ENCODE measurements at places on chromosomes 2 and 18.

- no peaks in the 10 kb centered on the region for H3K36me3 ChIP-seq
- H3K4me3 ChIP-seq: no peak overlapping the region
- no peaks in the 10 kb centered on the region for H3K27me3 ChIP-seq
- H3K4me1 ChIP-seq: peaks cover 72% of the 10 kb centered on the region
Observed at GRCh38 chr2:161131804-161132203, 28.4 kb upstream of the TANK start.

GRCh38 chr2:200703127-200703925 lies 108.4 kb upstream of the BZW1 start:
- H3K4me3 ChIP-seq: no peak overlapping the region
- H3K4me1 ChIP-seq: no peaks in the 10 kb centered on the region
- no peaks in the 10 kb centered on the region for H3K36me3 ChIP-seq
- no peak overlapping the region for H3K27ac ChIP-seq

GRCh38 chr2:25473758-25474340 lies 132.1 kb upstream of the DNMT3A start:
- peak overlapping the region; percentile 80 for H3K27ac ChIP-seq
- H3K4me1 ChIP-seq: peaks cover 23% of the 10 kb centered on the region
- H3K4me3 ChIP-seq: no peak overlapping the region
- H3K27me3 ChIP-seq: no peaks in the 10 kb centered on the region
- peak; percentile 60 for DNase-seq

DNA sequence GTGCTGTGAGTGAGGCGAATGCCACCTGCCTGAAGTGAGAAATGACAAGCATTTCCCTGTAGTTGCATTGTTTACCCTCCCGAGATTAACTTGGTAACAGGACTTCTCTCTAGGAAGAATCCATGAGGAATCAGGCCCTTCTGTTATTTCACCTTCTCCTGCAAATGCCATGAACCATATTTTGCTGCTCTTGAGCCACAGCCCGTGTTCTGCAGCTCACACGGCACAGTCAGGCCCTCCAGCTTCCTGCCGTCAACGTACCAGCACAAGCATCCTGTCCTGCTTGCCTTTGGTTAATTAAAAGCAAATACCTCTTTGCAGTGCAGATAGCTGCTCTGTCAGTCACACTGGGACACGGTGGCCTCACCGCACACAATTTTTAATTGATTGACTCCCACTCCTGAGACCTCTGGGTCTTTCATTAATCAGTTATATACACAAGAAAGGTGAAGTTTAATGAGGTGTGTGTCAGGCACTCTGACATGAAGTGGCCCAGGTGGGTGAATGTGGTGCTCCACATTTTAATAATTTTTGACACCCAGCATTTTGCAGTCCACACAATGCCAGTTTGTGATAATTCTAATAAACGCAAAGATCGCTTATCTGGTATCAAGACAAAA lies 95.3 kb upstream of the ASB18 start:
- no peak overlapping the region for H3K4me3 ChIP-seq
- peak overlapping the region; percentile 23 for H3K27ac ChIP-seq
- H3K36me3 ChIP-seq: peaks cover 8% of the 10 kb centered on the region

DNA sequence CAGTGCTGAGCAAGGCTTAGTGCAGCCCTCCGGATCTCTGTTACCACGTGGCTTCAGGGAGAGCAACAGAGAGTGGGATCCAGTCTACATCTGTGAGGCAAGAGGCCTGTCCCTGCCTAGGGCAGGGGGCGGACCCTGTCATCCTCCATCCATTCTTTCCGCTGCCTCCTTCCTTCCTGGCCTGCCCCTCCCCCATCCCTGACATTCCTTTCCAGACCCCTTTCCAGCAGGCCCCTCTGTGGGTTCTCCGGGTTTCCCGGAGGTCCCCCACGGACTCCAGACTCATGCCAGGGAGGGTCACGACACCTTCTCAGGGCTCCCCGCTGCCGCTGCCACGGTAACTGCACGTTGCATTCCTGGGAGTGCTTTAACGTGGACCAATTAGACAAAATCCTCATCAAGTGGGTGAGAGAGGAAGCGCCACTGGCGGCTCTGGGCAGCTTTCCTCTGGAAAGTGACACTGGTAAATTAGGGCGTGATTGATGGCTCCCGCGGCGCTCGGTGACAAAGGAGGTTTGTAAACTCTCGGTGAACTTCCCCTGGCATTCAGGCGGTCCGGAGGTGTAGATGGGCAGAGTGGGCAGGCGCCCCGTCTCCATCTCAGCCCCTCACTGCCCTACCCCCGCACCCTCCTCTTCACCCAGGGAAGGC lies 11.4 kb downstream of the ATOH8 start:
- peak overlapping the region; percentile 86 for H3K27ac ChIP-seq
- no peaks in the 10 kb centered on the region for H3K36me3 ChIP-seq
- no peaks in the 10 kb centered on the region for H3K27me3 ChIP-seq
- H3K4me3 ChIP-seq: peak overlapping the region; percentile 45

GRCh38 chr2:71550801-71551630 lies 97.7 kb downstream of the DYSF start:
- no peaks in the 10 kb centered on the region for H3K36me3 ChIP-seq
- peaks cover 19% of the 10 kb centered on the region for H3K4me1 ChIP-seq
- H3K27ac ChIP-seq: no peak overlapping the region
- no peak for DNase-seq
- H3K27me3 ChIP-seq: no peaks in the 10 kb centered on the region

DNA sequence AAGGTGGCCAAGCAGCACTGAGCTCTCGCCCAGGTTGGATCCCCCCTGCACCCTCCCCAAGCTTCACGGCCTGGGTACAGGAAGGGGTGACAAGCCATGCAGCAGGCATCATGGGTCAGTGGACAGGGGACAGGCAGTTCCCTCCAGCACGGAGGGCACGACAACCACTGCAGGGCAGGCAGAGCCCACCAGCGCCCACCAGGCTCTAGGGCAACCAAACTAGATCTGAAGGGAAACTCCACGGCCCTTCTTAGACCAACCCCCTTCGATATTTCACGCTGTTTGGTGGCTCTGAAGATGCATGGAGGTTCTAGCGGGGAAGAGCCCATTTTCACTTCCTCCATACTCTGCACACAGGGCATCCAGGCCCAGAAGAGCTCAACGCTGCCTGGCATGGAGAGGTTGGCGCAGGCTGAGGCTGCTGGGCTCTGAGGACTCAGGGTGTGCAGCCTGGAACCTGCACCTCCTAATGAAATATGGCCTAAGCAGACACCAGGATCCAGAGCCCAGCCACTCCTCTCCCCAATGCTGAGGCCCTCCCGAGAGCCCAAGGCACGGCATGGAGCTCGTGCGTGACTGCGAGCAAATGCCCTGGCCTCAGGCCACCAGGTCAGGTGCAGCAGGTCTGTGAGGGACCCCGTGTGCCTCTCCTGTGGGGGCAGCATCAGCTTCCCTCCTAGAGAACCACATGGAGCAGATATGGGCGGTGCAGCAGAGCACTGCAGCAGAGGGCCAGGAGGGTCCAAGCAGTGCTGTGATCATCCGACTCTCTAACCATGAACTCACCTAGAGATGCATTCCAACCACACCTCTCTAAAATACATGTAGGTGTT lies 8.7 kb upstream of the MTERF4 start:
- H3K27ac ChIP-seq: no peak overlapping the region
- H3K36me3 ChIP-seq: no peaks in the 10 kb centered on the region
- H3K27me3 ChIP-seq: no peaks in the 10 kb centered on the region
- H3K4me1 ChIP-seq: no peaks in the 10 kb centered on the region
- H3K4me3 ChIP-seq: no peak overlapping the region

- H3K27me3 ChIP-seq: no peaks in the 10 kb centered on the region
Observed at GRCh38 chr18:36176711-36177110, 10.6 kb upstream of the MOCOS start.

- H3K27ac ChIP-seq: no peak overlapping the region
- no peak for DNase-seq
- H3K4me1 ChIP-seq: no peaks in the 10 kb centered on the region
- H3K36me3 ChIP-seq: no peaks in the 10 kb centered on the region
Observed at GRCh38 chr2:191653667-191654391, 24.1 kb upstream of the NABP1 start.

GRCh38 chr2:182630207-182630606 lies 85.8 kb upstream of the DNAJC10 start:
- H3K27me3 ChIP-seq: peaks cover 4% of the 10 kb centered on the region
- DNase-seq: no peak
- H3K4me3 ChIP-seq: no peak overlapping the region
- no peaks in the 10 kb centered on the region for H3K36me3 ChIP-seq

GRCh38 chr2:31176742-31177141 lies 38.5 kb upstream of the GALNT14 start:
- DNase-seq: no peak
- H3K4me3 ChIP-seq: no peak overlapping the region
- no peaks in the 10 kb centered on the region for H3K36me3 ChIP-seq
- peaks cover 36% of the 10 kb centered on the region for H3K27me3 ChIP-seq
- no peaks in the 10 kb centered on the region for H3K4me1 ChIP-seq

DNA sequence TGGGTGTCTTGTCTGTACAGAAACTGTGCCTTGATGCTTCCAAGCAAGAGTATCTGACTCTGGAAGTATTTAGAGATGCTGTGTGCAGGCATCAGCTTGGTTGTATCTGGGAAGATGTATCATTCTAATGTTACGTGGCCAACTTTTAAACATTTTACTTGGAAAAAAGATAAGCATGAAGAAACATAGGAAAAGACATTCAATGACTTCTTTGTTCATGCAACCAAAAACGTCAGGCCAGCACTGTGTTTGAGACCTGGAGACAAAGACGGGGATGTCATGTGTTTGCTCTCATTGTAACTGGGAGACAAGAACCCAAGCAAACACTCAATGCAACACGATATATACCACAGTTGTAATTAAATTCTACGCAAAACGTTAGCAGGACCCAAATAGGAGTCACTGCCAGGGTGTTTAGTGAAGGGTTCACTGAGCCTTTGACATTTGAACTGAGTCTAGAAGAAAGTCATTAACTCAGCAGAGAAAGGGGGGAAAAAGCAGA lies 8.9 kb upstream of the SESTD1 start:
- H3K27ac ChIP-seq: no peak overlapping the region
- no peaks in the 10 kb centered on the region for H3K4me1 ChIP-seq
- H3K36me3 ChIP-seq: no peaks in the 10 kb centered on the region
- no peak overlapping the region for H3K4me3 ChIP-seq

GRCh38 chr18:42765302-42765701 lies 350.2 kb downstream of the RIT2 start:
- no peak overlapping the region for H3K27ac ChIP-seq
- no peaks in the 10 kb centered on the region for H3K27me3 ChIP-seq
- H3K4me1 ChIP-seq: peaks cover 8% of the 10 kb centered on the region
- peaks cover 2% of the 10 kb centered on the region for H3K36me3 ChIP-seq

DNA sequence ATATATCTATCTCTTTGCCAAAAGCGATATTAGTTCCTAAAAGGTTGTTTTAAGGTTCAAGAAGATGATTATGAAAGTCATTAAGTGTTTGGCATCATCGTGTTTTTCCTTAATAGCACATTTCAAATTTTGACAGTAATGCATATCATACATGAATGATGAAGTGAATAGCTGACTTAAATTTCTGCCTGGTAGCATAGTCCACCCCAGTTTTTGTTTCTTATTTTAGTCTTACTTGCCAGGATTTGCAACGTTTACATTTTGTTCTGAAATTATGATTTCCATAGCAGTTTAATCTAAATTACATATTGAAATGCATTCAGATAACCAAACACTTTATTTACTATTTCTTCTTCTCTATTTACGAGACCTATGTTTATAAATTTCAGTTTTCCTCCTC lies 201.1 kb downstream of the GULP1 start:
- peaks cover 26% of the 10 kb centered on the region for H3K4me1 ChIP-seq
- DNase-seq: no peak
- H3K36me3 ChIP-seq: peaks cover 18% of the 10 kb centered on the region
- H3K27me3 ChIP-seq: no peaks in the 10 kb centered on the region

DNA sequence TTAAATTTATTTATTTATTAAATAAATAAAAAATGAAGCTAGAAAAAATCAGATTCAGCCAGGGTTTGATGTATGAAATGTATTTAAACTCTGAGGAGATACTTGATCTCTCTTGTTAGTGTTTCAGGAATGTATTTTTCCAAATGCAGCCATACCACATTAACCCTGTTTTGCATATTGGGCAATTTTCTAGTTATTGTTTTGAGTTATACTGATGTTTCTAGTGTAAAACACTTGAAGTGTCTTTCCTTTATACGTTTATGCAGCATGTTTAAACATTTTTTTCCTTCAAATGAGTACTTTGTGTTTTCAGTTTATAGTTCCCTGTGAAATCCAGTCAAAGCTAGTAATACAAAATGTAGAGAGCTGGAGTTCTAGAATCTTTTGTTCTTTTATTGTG lies 69.9 kb downstream of the WDR7 start:
- peaks cover 22% of the 10 kb centered on the region for H3K36me3 ChIP-seq
- H3K27me3 ChIP-seq: no peaks in the 10 kb centered on the region
- H3K4me1 ChIP-seq: no peaks in the 10 kb centered on the region
- H3K4me3 ChIP-seq: no peak overlapping the region
- no peak overlapping the region for H3K27ac ChIP-seq
- DNase-seq: no peak

GRCh38 chr2:727071-727470 lies 49.9 kb upstream of the TMEM18 start:
- H3K27ac ChIP-seq: no peak overlapping the region
- H3K36me3 ChIP-seq: no peaks in the 10 kb centered on the region
- peaks cover 4% of the 10 kb centered on the region for H3K4me1 ChIP-seq

DNA sequence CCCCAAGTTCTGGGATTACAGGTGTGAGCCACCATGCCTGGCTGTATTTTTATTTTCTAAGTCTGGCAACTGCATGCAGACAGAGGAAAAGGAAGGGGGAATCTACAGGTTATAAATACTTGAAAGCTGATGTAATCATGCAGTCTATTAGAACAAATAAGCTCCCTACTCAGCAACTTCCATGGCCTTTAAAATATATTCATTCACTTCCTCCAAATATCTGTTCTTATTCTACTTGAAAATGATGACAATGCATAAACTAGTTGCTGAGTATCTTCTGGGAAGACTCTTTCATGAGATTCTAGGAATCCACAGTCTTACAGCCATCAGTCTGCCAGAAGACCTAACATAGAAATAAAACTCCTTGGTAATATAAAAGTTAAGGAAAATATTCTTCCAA lies 66.9 kb upstream of the NCKAP5 start:
- H3K36me3 ChIP-seq: no peaks in the 10 kb centered on the region
- no peak for DNase-seq
- peak overlapping the region; percentile 43 for H3K27ac ChIP-seq
- no peaks in the 10 kb centered on the region for H3K27me3 ChIP-seq
- H3K4me1 ChIP-seq: peaks cover 15% of the 10 kb centered on the region
- H3K4me3 ChIP-seq: no peak overlapping the region

- H3K36me3 ChIP-seq: peaks cover 30% of the 10 kb centered on the region
- H3K27ac ChIP-seq: peak overlapping the region; percentile 11
- H3K27me3 ChIP-seq: no peaks in the 10 kb centered on the region
- no peak overlapping the region for H3K4me3 ChIP-seq
- H3K4me1 ChIP-seq: peaks cover 15% of the 10 kb centered on the region
- DNase-seq: no peak
Observed at GRCh38 chr2:1642066-1642861, 102.1 kb downstream of the PXDN start.

GRCh38 chr2:180962727-180963314 lies 17.6 kb upstream of the UBE2E3 start:
- H3K4me3 ChIP-seq: no peak overlapping the region
- peaks cover 4% of the 10 kb centered on the region for H3K4me1 ChIP-seq
- no peaks in the 10 kb centered on the region for H3K36me3 ChIP-seq
- no peak for DNase-seq
- no peaks in the 10 kb centered on the region for H3K27me3 ChIP-seq

GRCh38 chr2:161708350-161708975 lies 84.2 kb downstream of the SLC4A10 start:
- no peak for DNase-seq
- H3K27ac ChIP-seq: no peak overlapping the region
- peaks cover 32% of the 10 kb centered on the region for H3K27me3 ChIP-seq
- H3K36me3 ChIP-seq: no peaks in the 10 kb centered on the region
